Stimulated activated CD8-positive, alpha-beta memory T cell treated with anti-CD3 and anti-CD28 coated beads, Interleukin-12 subunit alpha, Interleukin-12 subunit beta, amount 100 ng/mL, for 4 hours (primary cell): ENCODE measurements at places on chromosomes 6 and 20.

GRCh38 chr6:31525553-31525931 is 3.2 kb upstream of the MCCD1 start:
- DNase-seq, result no peak

DNA sequence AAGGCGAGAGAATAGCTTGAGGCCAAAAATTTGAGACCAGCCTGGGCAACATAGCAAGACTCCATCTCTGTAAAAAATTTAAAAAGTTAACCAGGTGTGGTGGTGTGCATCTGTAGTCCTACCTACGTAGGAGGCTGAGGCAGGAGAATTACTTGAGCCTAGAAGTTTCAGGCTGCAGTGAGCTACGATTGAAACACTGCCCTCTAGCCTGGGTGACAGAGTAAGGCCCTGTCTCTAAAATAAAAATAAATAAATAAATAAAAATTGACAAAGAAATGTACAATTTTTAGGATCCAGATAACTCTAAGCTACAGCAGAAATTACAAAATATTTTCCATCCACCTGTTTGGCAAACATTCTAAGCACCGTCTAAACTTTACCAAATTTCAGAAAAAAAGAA is 941.0 kb upstream of the ADGRB3 start:
- DNase-seq, result no peak

- no peak for DNase-seq
Observed at GRCh38 chr20:38961530-38962043, 557 bp upstream of the DHX35 start.

DNA sequence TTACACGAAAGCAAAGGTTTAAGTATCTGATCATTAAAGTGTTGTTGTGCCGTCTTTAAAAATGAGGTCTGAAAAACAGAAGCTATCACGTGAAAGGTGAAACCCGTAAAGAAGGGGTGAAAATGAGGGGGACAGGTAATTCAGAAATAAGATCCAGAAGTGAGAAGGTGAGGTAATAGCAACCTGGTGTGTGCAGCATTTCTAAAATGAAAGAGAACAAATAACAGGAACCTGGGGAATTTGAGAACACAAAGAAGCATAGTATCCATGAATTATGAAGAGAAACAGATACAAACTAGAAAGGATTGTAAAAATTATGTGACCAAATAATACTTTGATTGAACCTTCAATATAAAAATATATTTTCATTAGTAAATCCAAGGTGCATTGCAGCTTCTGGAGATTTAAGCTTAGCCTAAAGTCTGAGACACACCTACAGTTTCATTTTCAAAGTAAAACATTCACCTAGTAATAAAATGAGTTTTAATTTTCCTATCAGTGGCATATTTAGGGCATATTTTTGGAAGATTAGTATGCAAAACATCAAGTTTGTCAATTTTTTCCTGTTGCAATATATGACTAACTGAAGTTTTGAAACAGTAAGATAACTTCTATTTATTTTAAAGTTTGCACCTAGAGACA is 1.4 kb downstream of the HEY2 start:
- DNase-seq, result no peak

DNA sequence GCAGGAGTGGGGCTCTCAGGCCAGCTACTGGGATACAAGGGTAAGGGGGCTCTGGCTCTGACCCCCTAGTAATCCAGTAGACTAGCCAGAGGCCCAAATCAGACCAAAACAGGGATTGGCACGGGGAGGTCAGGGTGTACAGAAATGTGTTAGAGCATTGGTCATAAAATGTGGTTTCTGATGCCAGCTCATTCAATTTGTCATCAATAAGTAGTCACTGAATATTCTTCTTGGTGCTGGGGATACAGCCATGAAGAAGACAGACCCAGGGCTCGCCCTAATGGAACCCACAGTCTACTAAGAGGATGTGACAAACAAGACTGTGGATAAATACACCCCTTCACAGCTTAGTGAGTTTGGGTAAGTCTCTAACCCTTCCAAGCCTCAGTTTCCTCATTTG is 11.1 kb downstream of the MAP1LC3A start:
- DNase-seq, result no peak

GRCh38 chr6:157182503-157183264 is 140.6 kb downstream of the TMEM242 start:
- no peak for DNase-seq

DNA sequence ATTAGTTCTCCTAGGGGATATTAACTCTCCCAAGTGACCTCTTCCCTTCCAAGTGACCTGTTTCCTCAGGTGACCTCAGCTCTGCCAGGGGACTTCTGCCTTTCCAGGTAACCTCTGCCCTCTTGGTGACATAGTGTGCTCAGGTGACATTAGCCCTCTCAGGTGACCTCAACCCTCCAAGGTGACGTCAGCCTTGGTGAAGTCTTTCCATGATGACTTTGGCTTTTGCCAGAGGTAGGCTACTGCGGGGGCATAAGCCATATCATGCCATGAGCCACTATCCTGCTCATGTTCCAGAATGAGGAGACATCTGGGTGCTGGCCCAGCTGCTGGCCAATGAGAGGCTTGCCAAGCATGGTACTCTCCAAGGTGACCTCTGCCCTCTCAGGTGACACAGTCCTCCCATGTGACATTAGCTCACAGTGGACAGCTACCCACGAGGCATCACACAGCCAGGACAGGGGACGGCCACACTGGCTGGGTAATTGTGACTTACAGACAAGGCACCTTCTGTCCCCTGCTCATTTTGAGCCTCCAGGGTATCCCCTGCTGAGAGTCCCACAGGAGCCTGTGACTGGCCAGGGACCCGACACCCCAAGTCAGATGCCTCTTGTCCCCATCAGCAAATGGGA is 31.1 kb downstream of the UBD start:
- no peak for DNase-seq

DNA sequence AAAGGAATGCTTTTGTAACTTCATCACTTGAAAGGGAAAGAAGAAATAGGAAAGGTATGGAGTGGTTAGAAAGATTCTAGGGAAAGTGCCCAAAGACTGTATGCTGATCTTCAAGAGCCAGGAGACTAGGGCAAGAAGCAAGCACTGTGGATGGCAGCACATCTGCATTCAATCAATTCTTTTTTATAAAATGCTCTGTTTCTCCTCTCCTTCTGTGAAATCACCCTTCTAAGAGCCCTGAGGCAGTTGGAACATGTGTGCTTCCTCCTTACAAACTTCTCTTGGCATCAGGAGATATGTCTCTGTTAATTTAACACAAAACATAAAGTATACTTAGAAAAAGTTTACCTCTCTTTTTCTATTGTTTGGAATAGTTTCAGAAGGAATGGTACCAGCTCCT is 1162.2 kb upstream of the GJE1 start:
- DNase-seq, result no peak
